ENCODE measurements at places on chromosomes 6 and 20. TPM values are rescaled to one million over a fixed set of nuclear protein-coding genes. Genes with fewer than 3 reads are reported as not detected.

Gene PRPH2
- 0.65 TPM for total RNA-seq

Gene FAM83B
- 6.4 TPM for total RNA-seq

DNA sequence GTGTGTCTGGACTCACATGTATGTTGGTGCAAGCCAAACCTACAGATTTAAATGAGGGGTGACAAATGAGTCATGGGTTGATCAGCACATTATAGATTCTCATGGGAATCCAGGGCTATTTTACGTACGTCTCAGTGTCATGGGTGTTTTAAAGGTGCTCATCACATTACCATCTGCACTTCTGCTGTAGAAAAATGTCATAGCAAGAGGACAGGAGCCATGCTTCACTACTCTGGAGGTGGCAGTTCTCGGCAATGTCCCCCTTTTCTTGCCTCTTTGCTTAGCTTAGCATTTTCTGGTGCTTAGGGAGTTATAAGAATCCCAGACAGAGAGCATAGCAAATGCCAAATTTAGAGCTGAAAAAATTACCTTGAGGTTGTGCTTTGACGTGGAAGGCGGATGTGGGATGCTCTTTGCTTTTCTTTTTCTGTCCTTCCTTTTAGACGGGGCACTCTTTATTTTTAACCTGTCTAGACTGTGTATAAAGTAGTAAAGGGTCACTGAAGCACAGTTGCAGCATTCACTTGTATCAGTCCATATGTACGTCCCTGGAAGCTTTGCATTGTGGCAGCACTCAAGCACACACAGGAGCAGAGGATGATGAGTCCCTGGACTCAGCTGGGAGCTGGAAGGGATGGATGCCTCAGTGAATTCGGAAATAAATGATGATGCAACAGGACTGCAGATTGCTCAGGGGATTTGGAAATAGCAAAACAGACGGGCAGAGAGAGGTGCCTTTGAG lies 139.7 kb downstream of the SYNDIG1 start:
- peaks cover 2% of the 10 kb centered on the region for H3K4me1 ChIP-seq
- H3K27ac ChIP-seq, result no peak overlapping the region
- H3K36me3 ChIP-seq, result no peaks in the 10 kb centered on the region
- H3K27me3 ChIP-seq, result no peaks in the 10 kb centered on the region
- H3K4me3 ChIP-seq, result no peak overlapping the region

DNA sequence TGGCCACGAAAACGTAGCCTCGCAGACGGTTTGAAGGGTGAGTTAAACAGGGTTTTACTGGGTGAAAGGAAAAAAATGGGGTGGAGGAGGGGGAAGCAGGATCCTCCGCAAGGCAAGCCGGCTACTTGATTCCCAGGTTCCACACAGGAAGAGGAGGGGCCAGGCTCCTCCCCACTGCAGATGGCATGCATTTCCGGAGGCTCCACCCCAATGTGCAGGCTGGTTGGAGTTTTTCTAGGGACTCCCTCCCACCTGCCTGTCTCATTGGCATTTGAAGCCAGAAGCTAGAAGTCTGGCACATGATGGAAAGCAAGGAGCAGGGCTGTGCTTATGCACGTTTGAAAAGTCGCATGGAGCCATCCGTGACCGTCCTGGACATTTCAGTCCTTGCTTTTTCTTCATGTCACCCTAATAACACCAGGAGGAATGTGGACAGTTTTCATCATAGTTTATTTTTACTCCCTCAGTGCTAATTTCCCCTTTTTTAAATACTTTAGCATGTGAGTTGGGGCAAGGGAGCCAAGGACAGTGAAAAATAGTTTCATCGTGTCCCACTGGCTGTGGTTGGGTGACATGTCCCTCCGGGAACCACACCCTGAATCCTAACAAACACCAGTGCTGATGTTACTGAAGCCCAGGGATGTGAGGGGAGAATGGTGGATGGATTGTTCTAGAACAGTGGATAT lies 100.1 kb upstream of the INSM1 start:
- no peak overlapping the region for H3K27ac ChIP-seq
- H3K4me1 ChIP-seq, result peaks cover 4% of the 10 kb centered on the region
- no peak for DNase-seq
- no peaks in the 10 kb centered on the region for H3K36me3 ChIP-seq
- H3K27me3 ChIP-seq, result no peaks in the 10 kb centered on the region
- no peak overlapping the region for H3K4me3 ChIP-seq

- H3K4me1 ChIP-seq, result no peaks in the 10 kb centered on the region
- H3K36me3 ChIP-seq, result no peaks in the 10 kb centered on the region
- H3K4me3 ChIP-seq, result no peak overlapping the region
- no peak for DNase-seq
- H3K27ac ChIP-seq, result no peak overlapping the region
These were observed 7.3 kb upstream of the RIMS1 start for GRCh38 chr6:71879016-71879415.

Data from H1 (cell line).